ENCODE measurements at places on chromosomes 1 and 21. TPM values are rescaled to one million over a fixed set of nuclear protein-coding genes. Genes with fewer than 3 reads are reported as not detected.

Gene PLA2G2F
- not detected for total RNA-seq

GRCh38 chr1:16980473-16981268 is at the start of gene MFAP2:
Gene MFAP2 (minus strand): TSS chr1:16980620. CDS start chr1:16978273, 2,347 bp downstream.
- DNase-seq, result peak; percentile 11

DNA sequence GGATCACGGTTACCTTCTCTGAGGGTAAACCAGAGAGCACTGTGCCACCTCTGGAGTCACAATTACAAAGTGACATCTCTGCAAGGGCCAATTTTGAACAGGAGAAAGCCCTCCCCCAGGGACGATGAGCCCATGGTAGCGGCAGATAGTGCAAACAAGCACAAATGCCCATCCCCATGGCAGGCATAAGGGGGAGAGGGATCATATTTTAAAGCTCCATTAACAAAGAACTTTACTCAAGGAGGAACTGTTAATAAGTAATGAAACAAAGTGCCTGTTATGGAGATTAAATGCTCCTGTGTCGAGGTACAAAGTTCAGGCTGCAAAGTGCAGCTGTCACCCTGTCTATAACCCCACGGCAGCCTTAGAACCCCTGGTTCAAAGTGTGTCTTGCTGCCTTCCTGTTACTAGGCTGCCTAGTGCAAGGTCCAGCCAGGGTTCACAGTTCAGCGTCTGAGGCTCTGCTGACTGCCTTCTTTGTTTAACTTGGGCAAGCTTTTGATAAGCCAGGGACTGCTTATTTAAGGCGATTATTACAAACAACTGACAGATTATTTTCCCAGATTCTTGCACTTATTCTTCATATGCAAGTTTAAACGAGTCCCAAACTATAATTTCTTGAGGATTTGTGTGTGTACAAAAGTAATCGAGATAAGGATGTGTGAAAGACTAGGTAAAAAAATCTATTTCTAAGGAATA is 75.7 kb upstream of the NRIP1 start:
- DNase-seq, result no peak

DNA sequence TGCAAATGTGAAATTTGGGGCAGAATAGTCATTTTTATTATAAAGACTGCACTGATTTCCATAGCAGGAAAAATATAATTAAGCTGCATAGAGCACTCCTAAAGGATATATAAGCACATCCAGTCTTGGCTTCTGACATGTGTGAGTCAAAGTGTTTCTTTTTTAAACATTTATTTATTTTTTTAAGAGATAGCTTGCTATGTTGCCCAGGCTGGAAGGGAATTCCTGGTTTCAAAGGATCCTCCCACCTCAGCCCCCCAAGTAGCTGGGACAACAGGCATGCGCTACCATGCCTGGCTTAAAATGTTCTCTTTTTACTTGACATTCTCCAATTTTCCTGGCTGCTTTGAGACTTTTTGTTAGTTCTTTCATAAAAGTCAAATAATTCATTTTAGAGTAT is 126.1 kb downstream of the HMCN1 start:
- no peak for DNase-seq

Gene ANKRD13C
- total RNA-seq, result 9.2 TPM

DNA sequence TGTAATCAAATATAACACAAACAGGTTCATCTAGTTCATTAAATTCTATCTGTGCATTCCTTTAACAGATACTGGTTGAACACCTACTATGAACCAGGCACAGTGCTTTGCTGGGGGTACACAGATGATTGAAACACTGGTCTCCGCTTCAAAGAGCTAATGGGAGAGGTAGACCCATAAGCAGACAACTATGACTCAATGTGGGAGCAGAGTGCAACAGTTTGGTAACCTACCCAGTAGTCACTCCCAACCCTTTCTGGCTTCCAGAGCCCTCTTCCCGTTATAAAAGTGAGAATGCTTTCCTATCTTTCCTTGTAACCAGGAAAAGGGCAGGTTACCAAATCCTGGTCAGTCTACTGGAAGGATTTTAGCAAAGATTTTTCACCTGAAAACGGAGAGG is 8.0 kb upstream of the ETV3 start:
- no peak for DNase-seq

DNA sequence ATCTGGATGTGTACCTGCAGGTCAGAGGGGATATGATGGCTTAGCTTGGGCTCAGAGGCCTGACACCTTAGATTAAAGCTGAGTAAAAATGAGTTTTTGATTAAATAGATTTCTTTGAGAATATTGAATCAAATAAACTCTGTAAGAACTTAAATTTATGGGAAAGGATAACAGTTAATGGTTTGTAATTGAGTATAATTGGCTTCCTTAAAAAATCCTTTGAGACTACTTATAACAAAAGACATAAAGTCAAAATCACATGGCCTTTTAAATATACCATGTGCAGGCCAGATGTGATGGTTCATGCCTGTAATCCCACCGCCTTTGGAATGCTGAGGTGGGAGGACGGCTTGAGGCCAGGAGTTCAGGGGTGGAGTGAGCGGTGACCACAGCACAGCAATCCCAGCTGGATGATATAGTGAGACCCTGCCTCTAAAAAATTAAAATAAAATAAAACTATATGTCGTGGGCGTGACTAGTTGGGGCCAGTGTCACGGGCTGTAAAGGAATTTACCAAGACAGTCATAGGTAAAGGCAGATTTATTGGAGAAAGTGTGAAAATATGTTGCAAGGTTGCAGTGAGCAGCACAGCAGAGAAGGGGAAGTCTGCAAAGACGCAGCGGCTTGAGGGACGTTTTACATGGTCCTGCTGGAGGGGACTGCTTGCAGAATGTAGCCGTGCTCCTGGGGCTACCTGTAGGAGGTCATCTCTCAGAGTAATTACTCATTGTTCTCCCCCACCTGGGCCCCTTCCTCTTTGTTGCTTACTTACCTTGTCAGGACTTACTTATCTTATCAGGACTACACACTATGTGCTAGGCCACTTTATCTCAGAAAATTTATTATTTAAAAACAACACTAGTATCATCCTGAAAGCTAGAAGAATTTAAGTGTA is 122.3 kb downstream of the ZMYM4 start:
- no peak for DNase-seq

- DNase-seq, result no peak
These were observed 292.4 kb downstream of the GRIK1 start for GRCh38 chr21:29647353-29647781.

DNA sequence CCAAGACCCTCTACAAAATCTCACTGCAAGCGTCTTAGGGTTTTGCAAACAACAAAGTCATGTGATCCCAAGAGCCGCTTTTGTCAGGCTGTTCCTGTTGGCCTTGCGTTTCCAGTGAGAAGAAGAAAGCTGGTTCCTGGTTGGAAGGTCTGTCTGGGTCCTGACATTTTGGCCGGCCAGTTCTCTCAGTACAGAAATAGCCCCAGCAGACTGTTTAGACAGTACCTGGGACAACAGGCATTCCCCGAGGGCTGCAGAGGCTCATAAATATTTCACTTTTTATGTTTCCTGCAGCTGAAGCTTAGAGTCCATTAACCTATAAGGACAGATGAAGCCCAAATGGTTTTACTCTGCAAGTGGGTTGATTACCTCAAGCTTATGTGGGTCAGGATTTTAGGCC is 8.6 kb downstream of the GPR137B start:
- no peak for DNase-seq

GRCh38 chr1:209989525-209989924 is 51.5 kb downstream of the SYT14 start:
- DNase-seq, result no peak

DNA sequence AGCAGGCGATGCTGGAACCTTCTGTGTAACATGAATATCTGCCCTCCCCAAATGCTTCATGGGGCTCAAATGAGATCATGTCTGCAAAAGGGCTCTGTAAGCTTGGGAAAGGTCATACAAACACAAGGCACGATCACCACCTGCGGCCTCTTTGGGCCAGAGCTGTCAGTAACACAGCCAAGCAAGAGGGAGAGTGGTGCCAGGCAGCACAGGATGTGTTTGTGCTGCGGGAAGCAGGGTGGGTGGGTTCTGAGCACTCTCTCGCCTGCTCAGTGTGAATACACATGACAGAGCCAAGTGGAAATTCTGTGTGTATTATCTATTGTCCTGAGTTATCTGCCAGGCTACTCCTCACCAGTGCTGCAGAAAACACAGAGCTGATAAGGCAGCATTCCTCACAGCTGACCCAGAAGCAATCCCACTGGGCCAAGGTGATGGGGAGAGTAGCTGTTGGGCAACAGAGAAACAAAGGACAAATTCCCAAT is 101.2 kb downstream of the LAMC2 start:
- DNase-seq, result no peak

Gene FAM163A
- total RNA-seq, result 0.10 TPM

GRCh38 chr1:159664247-159664646 is 50.1 kb downstream of the CRP start:
- no peak for DNase-seq

DNA sequence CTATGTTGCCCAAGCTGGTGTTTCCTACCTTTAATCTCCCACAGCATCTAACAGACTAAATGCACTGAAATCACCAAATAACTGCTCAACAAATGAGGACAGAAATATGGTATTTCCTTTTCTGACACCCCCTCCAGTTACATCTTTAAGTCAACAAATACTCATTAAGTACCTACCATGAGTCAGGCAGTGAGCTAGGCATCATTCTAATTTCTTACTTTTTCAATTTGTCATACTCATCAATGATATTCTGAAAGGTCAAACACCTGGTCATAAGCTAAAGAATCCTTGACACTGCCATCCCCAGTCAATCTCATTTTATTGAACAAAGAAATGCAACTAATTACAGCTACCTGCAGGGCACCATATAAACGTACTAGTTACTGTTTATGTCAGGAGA is 36.6 kb downstream of the LUZP1 start:
- no peak for DNase-seq

Gene A3GALT2
- not detected for total RNA-seq

DNA sequence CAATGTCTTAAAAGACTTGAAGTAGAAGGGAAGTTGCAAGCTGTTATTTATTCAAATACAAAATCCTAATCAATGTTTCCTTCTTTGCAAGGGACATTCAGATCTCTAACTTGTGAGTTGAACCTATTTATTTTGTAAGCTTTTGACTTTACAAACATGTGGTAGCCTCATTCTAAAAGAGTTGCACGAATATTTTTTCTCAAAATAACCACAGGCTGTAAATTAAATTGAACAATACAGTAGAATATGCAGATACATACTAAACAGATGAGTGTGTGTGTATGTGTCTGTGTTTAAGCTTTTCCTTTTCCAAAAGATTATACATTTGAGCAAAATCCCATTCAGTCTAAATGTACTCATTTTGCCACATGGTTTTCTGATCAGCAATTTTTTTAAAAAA is 4.8 kb upstream of the DYNLT5 start:
- DNase-seq, result no peak

- DNase-seq, result no peak
These were observed 15.2 kb downstream of the TMEM63A start for GRCh38 chr1:225866981-225867380.

- DNase-seq, result no peak
These were observed 538.4 kb upstream of the NCAM2 start for GRCh38 chr21:20459838-20460237.

DNA sequence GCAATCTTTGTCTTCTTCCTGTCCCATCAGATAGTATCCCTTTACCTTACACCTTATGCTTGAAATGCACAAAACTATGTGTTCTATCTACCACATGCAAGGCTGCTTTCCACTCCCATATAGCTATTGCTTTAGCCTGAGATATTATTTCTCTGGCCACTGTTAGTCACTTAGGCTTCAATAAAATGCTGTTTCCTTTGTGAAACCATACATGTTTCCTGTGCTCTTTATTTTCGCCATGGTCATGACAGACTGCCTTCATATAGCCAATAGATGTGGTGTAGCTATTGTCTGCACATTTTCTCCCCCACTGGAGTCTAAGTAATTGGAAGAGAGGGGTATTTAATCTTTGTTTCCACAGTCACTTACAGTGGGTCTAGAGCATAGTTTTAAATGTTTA is 108.4 kb downstream of the GREM2 start:
- no peak for DNase-seq

Gene GBP4
- total RNA-seq, result 23.2 TPM

Gene TMCO4
- total RNA-seq, result 15.4 TPM

- DNase-seq, result no peak
These were observed 163.1 kb downstream of the PGBD5 start for GRCh38 chr1:230262867-230263567.

Gene PRELP
- total RNA-seq, result not detected

- no peak for DNase-seq
These were observed 71.8 kb downstream of the COLGALT2 start for GRCh38 chr1:183965726-183966125.

- DNase-seq, result peak; percentile 18
These were observed 7.2 kb downstream of the CNIH3 start for GRCh38 chr1:224623310-224623714.

DNA sequence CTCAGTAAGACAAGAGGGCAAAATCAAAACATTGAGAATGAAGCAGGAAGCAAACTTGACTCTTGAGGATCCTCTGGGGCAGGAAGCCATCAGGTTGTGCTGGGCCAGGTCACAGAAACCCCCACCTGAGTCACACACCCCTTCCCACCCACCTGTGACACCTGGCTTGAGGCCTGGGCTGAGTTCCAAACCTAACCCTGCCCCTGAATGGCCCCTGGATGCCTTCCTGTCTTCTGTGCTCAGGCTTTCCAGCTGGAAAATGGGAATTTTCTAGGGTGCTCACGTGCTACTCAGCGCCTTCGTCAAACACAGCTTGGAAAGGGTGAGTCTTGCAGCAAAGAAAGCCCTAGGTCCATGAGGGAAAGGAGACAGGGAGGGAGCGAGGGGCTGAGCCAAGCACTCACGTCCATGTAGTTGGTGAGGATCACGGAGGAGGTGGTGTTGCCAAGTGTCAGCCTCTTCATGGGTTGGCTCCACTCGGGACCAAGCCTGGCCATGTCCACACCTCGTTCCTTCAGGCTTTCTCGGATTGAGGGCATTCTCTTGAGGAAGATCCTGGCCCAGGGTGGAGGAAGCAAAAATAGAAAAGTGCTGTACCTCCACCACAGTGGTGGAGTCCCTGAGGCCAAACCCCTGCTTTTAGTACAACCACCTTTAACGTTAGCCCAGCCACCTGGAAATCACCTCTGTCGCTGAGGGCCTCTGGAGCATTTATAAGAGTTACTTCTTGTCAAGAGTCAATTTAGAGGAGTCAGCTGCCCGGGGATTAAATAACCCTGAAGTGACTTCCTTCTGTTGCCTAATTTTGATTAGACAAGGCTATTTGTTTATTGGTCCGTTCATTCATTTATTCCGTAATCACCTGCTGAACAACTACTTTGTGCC is 4.3 kb downstream of the REN start:
- no peak for DNase-seq

Measured in activated naive CD4-positive, alpha-beta T cell treated with anti-CD3 and anti-CD28 coated beads for 36 hours (primary cell).